ENCODE measurements at places on chromosomes 3 and 15.
A peak's percentile ranks its signal among the peaks of the same experiment; 100 is the strongest.

GRCh38 chr3:48837163-48837562 is 10.5 kb downstream of the PRKAR2A start:
- no peak for DNase-seq

- no peak for DNase-seq
These were observed 11.0 kb downstream of the ETV5 start for GRCh38 chr3:186097663-186098451.

- DNase-seq: peak; percentile 45
These were observed 9.6 kb downstream of the OSBPL11 start for GRCh38 chr3:125585595-125586223.

- DNase-seq: no peak
These were observed 995 bp downstream of the CHST14 start for GRCh38 chr15:40471808-40472150.

DNA sequence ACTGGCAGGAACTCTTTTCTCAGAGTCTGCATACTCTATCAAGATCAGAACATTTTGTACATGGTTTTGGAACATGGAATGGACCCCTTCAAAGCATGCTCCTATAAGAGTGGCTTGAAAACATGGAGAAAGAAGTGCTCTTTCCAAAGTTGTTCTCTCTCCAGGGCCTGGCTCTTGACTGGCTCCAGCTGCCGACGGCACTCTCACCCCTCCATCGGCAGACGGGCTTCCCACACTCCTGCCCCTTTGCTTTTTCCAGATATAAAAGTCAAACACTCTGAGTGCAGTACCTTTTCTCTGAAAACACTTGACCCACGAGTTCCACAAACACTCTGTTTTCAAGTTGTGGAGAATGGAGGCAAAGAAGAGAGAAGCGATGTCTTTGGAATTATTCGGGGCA is 72.5 kb upstream of the ONECUT1 start:
- no peak for DNase-seq

DNA sequence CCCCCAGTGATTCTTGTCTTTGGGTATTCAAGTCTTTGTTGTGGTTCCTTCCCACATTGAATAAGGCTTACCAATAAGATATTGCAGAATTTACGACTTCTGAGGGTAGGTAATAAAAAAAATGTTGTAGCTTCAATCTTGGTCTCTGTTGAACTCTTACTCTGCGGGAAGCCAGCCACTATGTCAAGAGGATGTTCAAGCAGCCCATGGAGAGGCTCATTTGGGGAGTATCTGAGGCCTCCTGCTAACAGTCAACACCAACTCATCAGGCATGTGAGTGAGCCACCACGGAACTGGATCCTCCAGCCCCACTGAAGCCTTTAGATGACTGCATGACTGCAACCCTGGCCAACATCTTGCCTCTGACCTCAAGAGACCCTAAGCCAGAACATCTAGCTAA is 3.2 kb upstream of the TBC1D23 start:
- DNase-seq: no peak

- DNase-seq: peak; percentile 46
These were observed 86.5 kb upstream of the PRR20G start for GRCh38 chr3:127374086-127375010.

DNA sequence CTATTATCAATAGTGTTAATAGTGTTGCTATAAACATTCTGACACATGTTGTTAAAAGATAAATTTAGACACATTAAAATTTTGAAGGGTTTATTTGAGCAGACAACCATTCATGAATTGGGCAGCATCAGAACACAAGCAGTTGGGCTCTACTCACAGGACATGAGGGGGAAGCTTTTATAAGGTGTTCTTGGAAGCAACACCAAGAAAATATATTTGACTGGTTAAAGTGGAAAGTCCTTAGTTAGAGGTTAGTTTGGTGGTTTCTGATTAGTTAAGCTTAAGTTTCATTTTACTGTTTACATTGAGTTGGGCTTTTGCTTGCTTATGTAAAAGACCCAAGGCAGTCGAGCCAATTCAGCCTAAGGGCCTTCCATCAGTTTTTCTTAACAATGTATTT is 220.7 kb downstream of the CD47 start:
- DNase-seq: no peak

DNA sequence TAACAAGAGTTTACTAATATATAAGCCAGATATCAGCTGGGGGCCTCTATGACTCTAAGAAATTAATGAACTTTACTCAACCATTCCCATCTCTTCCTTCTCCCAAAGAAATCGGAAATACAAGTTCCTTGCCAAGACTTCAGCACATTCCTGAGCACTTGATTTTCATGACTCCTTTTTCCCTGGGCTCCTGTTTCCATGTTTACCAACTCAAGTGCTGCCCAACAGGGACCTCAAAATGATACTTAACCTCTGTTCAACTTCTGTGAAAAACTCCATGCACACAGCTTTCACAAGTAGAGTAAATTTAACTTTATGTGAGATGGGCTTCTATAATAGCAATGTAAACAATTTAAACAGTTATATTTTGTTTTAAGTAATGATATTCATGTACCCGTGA is 315.8 kb upstream of the CDIN1 start:
- DNase-seq: no peak

- DNase-seq: no peak
These were observed 9.7 kb upstream of the NCKIPSD start for GRCh38 chr3:48695393-48695753.

GRCh38 chr3:175287361-175287963 is 428.3 kb downstream of the NAALADL2 start:
- no peak for DNase-seq

DNA sequence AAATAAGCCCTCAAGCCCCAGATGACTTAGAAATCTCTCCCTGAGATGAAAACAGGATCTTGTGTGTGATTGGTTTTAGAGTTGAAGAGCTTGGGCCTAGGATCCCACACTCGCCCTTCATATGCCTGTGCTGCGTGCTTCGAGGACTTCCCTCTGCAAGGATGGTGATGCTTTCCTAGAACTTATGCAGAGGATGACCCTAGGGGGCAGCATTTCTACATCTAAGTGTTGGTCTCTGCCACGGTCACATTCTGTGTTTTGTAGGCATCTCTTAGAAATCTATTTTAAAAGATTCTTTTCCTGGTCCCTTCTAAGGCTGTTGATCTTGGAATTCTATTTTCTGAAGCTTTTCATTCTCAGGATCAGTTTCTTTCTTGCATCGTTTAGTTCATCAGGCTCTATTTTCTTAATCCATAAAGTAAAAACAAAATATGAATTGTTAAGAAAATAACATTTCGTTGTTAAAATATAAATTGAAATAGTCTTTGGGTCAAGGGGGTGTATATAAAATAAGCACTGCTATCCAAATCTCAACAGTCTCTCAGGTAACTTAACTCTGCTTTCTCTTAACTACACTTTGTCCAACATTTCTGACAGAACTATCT is 45.7 kb downstream of the WDR76 start:
- no peak for DNase-seq

DNA sequence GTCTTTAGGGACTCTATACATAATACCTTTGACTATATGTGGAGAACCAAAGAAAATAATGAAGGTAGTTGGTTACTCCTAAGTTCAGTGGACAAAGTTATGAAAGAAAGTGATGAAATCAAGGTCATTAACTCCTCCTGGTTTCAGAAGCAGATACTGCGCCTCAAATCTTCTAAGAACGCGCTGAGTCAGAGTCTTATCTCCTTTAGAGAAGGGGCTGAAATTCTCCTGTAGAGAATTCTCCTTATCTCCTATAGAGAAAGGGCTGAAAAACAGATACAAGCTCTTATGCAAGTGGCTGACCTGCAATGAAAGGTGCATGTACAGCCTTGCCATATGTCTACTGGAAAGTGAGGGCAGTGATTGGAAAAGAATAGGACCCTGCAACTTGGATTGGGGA is 824.2 kb downstream of the NSUN3 start:
- DNase-seq: no peak

DNA sequence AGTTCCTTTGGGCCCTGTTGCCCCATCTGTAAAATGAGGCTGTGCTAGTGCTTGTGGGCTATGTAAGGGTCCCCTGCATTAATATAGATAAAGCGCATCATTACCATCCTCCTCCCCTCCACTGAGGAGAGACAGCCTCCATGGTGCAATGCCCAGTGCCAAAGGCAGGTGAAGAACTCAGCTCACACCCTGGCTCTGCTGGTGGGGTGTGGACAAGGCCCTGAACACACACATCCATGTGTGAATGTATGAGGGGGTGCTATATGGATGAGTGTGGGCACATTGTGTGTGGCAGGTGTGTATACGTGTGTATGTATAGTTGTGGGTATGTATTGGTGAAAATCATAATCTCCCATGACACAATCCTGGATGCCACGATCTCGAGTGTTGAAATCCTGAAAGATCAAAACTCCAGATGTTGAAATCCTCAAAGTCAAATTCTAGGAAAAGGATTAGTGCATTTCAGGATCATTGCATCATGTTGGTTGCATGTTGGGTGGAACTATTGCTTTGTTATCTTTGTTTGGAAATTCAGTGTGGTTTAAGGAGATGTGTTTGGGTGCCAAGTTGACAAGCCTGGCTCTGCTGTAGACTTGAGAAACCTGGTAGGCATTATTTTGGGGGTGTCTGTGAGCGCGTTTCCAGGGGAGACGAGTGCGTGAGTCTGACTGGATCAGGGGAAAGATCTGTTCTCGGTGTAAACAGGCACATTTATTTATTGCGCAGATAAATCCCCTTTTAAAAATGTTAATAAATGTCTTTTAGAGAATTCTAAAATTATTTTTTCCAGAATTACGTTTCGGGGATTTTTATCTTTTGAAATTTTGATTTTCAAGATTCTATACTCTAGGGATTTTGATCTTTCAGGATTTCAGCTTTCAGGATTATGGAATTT is 42.0 kb upstream of the SEC61A1 start:
- DNase-seq: no peak

GRCh38 chr3:46748170-46748569 is 30.5 kb upstream of the PRSS50 start:
- no peak for DNase-seq

DNA sequence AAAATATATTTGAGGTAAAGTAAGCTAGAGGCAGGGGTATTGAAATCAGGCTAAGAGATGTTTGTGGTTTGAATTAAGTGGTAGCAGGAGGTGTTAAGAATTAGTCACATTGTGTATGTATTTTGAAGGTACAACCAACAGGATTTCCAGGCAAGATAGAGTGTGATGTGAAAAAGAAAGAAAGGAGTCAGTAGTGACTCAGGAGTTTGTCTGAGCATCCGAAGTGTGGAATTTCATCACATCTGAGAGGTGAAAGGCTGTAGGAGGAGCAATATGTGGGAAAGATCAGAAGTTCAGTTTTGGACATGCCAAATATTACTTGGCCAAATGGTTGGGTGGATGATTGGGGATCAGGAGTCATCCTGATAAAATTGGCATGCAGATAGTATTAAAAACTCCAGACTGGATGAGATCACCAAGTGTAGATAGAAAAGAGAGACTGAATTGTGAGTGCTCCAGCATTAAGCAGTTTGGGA is 32.1 kb upstream of the EBLN2 start:
- DNase-seq: no peak

DNA sequence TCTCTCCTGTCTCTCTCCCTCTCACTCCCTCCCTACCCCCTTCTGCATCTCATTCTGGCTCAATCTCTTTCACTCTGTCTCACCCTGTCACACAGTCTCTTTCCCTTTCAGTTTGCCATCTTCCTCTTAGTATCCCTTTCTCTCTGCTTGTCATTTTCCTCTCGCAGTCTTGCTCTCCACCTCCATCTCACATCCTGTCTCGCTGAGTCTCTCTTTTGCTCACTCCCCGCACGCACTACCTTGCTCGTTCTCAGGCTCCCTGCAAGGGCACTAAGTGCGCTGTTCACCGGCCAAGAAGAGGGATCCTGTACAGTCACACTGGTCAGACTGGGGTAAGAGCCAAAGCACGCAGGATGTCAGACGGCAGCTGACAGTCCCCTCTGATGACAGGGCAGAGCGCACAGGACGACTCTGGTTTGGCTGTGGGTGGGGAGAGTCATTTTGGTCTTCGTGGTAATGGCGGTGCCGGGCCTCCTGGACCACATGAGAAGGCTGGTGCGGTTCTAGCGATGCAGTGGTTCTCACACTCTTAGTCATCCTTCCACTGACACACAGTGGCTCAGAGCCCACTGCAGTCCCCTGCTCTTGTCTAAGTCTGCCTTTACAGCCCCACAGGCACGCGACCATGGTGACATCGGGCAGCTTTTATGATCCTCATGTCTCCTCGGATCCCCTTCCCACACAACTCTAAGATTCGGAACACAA is 356.8 kb downstream of the FOXP1 start:
- peak; percentile 90 for DNase-seq

DNA sequence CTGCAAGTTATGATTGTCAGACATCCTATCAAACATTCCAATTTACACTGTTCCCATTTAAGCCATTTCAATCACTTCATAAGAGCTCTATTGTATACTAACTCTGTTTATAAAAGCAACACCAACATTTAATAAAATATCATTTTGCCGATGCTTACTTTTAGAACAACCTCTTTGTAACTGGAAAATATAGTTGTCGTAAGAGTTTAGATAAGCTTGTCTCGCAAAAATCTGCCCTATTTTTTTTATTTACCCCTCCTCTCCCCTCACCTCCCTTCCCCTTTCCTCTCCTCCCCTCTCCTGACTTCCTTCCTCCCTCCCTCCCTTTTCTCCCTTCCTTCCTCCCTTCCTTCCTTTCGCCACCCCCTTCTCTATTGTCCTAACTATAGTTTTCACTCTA is 105.7 kb upstream of the PEX5L start:
- DNase-seq: no peak

DNA sequence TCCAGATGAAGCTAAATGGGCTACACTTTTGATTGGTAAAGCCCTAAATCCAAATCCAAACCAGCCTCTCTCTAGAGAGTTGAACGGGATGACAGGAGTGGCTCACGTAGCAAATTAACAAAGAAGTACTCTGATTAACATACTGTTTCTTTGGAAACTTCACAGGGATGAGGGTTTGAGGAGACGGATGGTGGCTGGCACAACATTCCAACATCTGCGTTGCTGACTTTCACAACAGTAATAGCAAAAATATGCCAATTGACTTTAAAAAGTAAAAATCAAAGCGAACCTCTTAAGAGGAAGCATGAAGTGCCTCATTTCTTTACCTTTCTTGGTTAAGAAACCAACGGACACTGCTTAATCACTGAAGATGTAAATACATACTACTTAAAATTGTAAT is 181.4 kb downstream of the TBL1XR1 start:
- DNase-seq: no peak

DNA sequence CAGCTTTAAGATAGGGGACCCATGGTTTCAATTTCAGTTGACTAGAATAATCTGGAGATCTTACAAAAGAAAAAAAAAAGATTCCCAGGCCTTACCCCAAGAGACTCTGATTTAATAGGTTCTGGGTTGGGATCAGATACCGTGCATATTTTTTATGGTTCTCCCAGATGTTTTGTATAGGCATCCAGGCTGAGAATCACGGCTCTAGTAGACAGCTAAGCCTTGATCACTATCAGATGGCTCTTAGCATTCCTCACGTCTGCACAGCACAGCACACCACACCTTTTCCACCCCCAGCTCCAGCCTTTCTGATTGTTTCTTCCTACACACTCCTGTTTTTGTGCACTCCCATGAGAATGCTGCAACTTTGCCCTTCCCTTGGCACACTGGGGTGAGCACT is 40.8 kb downstream of the TMEM45A start:
- DNase-seq: no peak

- no peak for DNase-seq
These were observed 66.0 kb downstream of the DCLK3 start for GRCh38 chr3:36698314-36698713.

GRCh38 chr3:119562307-119562961 is 3.0 kb upstream of the CD80 start:
- no peak for DNase-seq

GRCh38 chr3:112012205-112012992 is 13.7 kb downstream of the TAGLN3 start:
- no peak for DNase-seq

GRCh38 chr3:14471690-14472089 is 68.5 kb downstream of the GRIP2 start:
- no peak for DNase-seq

- DNase-seq: no peak
These were observed 309.9 kb upstream of the RASGRP1 start for GRCh38 chr15:38874464-38874863.

All from activated naive CD4-positive, alpha-beta T cell treated with anti-CD3 and anti-CD28 coated beads, Interleukin-2, amount 50 U/mL, for 72 hours (primary cell).